Aorta (tissue), 5 donors: ENCODE measurements at places on chromosomes 6 and 20.

GRCh38 chr6:7848229-7848628, 62.4 kb downstream of the TXNDC5 start:
- DNase-seq: no peak

- DNase-seq: no peak
Measured at GRCh38 chr20:51531141-51531710, 11.3 kb downstream of the NFATC2 start.

DNA sequence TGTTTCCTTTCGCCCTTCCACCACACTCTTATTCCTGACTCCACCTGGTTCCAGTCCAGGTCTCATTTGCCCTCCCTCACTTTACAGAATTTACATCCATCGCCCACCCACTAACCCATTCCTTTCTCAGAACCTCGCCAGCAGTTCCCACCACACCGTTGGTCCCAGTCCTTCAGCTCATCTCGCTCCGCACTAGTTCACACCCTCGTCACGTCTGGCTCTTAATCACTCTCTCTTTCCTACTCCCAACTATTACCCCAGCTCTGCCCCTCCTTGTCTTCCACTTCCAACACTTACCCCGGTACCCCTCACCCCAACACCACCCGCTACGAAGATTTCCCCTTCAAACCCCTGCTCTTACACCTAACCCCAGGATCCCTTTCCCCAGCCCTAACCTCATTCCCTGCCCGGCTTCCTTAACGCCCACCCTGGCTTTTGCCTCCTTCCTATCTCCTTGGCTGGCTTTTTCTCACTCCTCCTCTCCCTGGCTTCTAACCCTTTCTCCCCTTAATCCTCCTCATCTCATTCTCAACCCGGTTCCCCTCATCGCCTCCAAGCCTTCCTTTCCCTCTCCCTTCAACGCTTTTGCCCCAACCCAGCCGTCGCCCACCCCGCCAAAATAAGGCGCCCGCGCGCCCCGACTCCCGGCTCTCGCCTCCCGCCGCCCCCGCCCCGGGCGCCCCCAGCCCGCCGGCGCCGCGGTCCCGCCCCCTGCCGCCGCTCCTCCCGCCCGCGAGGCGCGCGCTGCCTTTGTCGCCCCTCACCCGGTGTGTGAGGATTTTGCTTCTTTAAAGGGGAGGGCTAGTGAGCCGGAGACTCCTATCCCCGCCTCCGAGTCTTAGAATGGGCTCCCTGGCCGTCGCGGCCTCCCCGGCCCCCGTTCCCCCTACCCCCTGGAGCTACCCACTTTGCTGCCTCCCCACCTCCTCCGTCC, 542 bp downstream of the USP49 start:
- DNase-seq: no peak

- no peak for DNase-seq
Measured at GRCh38 chr20:46897328-46897880, 2.8 kb downstream of the EYA2 start.

DNA sequence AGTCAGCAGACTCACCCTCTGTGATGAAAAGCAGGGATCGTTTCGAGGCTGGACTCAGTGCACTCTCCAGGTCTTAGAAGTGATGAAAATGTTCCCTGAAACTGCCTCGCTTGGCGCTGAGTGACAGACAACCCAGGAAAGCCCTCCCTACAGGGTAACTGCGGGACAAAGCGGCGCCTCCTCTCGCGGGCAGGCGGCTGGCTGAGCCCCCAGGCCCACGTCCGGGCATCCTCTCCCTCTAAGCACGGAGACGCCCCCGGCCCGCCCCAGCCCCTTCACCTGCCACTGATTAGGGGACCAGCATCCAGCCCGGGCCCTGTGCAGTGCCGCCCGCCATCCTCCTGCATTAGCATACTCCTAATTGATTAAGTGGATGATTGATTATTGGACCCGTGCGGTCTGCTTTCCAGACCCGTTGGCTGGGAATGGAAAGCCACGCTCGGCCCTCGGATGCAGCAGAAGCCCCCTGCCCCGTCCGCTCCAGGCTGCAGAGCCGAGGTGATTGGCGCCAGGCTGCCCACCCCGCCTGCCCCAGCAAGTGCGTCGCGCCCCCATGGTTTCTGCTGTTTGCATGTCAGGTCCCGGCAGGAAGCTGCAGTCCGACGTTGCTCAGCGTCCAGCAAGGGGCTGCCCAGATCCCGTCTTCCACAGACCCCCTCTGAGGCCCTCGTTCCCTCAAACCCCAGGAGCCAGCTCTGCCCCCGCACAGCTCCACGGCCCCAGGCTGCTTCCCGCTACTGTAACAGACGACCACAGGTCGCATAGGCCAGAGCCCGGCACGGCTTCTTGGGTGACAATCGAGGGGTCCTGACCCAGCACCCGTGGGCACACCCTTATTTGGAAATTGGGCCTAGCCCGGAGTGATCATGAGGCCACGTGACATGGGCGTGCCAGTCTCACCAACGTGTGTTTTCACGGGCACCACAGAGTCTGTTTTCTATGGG, 131.6 kb downstream of the DLL1 start:
- peak; percentile 76 for DNase-seq

DNA sequence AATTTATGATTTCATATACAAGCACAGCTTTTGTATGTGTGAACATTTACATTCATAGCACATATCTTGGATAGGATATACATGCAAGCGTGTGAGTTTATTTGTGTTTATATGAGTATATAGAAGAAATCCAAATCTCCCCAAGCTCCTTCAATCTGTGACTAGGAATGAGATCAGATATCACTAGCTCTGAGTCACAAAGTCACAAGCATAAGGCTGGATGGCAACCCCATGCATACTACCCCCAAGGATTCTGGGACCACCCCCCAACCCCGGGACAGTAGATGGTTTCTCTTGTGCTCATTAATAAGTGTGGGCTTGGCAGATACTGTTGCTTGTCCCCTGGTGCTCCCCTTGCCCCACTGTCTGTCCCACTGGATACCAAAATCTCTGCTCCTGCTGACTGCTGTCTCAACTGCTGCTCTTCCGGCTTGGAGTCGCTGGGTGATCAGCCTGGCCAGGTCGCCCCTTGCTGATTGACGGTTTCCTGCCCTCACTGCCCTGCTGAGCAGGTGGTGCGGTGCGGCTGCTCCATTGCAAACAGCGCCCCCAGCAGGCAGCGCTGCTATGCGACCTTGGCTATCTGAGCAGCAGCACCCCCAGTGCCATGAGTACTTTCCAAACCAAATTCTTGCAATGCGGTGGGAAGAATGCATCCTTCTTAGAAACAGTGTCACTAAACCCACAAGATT, 279.4 kb downstream of the CD83 start:
- no peak for DNase-seq

- DNase-seq: no peak
Measured at GRCh38 chr6:136405420-136406029, 115.9 kb upstream of the BCLAF1 start.

DNA sequence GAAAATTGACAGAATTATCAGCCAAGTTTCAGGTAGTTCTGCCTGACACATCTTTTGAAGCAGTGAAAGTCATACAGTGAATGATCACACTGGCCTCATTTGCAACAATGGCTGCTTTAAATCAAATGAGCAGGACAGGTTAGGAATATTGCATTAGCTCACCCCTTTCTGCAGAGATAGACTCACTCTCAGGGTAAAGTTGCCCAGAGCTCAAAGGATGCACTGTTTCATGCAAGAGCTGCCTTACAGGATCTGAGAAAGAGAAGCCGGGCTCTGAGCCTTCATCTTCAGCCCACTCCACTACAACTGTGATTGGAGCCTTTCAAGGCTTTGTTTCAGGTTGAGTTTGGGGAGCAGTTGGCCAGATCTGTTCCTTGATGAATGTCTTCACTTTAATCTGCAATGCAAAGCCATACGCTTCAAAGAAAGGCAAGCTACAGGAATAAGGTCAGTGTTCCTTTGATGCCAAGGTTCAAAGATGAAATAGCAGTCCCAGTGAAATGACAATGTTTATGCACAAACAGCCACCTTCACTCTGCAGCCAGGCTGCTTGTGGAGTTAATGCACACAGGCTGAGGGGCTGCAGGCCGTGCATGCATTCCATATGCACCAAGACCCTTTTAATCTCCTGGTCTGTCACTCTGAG, 90.9 kb upstream of the ISM1 start:
- no peak for DNase-seq

- no peak for DNase-seq
Measured at GRCh38 chr6:52634211-52634610, 36.7 kb upstream of the TMEM14A start.

GRCh38 chr20:1299522-1299921, 29.4 kb downstream of the SDCBP2 start:
- DNase-seq: no peak
